Muscle of arm (tissue), 14 donors: ENCODE measurements at places on chromosomes 3 and 15. TPM values are rescaled to one million over a fixed set of nuclear protein-coding genes. Genes with fewer than 3 reads are reported as not detected.

VPS18 gene
- 7.4 TPM for polyA plus RNA-seq

TMEM40 gene
- polyA plus RNA-seq, result 12.9 TPM

ANKRD34C gene
- polyA plus RNA-seq, result not detected

CCK gene
- polyA plus RNA-seq, result 7.2 TPM

ABHD17C gene
- 6.0 TPM for polyA plus RNA-seq

NFKBIZ gene
- 3.2 TPM for polyA plus RNA-seq

MEGF11 gene
- polyA plus RNA-seq, result 0.36 TPM
